ENCODE measurements at places on chromosomes 13 and 19. TPM values are rescaled to one million over a fixed set of nuclear protein-coding genes. Genes with fewer than 3 reads are reported as not detected.

DNA sequence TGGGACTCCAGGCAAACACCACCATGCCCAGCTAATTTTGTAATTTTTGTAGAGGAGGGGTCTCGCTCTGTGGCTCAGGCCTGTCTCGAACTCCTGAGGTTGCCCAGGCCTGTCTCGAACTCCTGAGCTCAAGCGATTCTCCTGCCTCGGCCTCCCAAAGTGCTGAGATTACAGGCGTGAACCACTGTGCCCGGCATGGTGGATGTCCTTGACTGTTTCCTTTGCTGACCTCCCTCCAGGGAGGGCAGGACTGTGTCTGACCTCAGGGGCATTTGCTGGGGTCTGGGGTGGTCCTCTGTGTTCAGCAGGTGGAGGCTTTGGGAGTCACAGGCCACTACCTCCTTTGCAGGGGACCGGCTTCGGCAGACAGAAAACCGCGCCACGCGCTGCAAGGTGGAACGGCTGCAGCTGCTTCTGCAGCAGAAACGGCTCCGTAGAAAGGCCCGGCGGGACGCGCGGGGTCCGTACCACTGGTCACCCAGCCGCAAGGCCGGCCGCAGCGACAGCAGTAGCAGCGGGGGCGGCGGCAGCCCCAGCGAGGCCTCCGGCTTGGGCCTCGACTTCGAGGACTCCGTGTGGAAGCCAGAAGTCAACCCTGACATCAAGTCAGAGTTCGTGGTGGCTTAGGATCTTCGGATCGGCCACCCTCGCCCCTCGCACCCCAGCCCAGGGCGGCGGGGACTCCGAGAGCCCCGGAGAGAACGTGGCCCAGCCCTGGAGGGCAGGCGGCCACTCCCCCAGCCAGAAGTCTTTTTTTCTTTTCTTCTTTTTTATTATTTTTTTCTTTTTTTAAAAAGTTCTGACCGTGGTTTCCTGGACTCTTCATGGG lies 8.5 kb downstream of the MIDN start:
- DNase-seq = no peak

GRCh38 chr13:111046590-111047141 lies 68.4 kb upstream of the ARHGEF7 start:
- DNase-seq = no peak

The C5AR2 gene
- 0.95 TPM for total RNA-seq

DNA sequence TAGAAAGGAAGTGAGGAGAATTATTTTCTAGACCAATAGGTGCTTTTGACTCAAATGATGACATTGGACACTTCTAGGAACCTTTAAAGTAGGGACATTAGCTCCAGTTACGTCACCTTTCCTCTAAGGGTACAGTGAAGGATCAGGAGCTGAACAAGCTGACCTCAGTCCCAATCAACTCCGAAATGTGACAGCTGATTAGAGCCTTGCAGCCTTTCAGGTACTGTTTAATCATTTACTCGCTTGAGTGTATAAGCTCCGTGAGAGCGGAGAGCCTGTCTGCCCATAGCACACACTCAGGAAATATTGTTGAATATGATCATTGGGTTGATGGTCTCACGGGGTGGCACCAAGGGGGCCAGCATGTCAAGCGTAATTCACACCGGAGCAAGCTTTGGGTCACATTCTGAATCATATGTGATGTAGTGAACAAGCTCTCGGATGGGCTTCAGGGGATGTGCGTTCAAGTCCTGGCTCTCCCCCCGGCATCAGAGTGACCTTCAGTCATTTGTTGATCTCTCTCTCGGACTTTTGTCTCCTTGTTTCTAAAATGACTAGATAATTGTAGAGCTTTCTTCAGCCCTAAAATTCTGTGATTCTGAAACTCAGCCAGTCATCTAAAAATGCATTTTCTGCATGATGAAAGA lies 141.9 kb downstream of the ZIC5 start:
- DNase-seq = no peak

GRCh38 chr19:18588611-18589379 lies at the start of gene REX1BD:
TSS of gene REX1BD (plus strand) at chr19:18588798. CDS start at chr19:18588802, 4 bp downstream.
- peak; percentile 95 for DNase-seq

- DNase-seq = no peak
Observed at GRCh38 chr13:113845055-113845454, 18.8 kb downstream of the GAS6 start.

The CATSPERD gene
- not detected for total RNA-seq

- DNase-seq = no peak
Observed at GRCh38 chr13:21297447-21297846, 121.0 kb downstream of the MRPL57 start.

- no peak for DNase-seq
Observed at GRCh38 chr19:51341976-51342580, at the start of gene VSIG10L. TSS of gene VSIG10L (minus strand) at chr19:51342139. CDS start at chr19:51342124, 15 bp downstream.

The CELF5 gene
- not detected for total RNA-seq

The LIM2 gene
- total RNA-seq = not detected

- DNase-seq = peak; percentile 89
Observed at GRCh38 chr19:1244693-1245451, 3.3 kb downstream of the ATP5F1D start.

GRCh38 chr13:44972956-44973581 lies 16.2 kb downstream of the NUFIP1 start:
- DNase-seq = no peak

The ELF1 gene
- 36.7 TPM for total RNA-seq

Data from Right ventricle myocardium inferior (tissue), 1 donor.